CD4-positive, alpha-beta T cell treated with Interleukin-10 for 1 hour (primary cell): ENCODE measurements at places on chromosomes 5 and 9.

DNA sequence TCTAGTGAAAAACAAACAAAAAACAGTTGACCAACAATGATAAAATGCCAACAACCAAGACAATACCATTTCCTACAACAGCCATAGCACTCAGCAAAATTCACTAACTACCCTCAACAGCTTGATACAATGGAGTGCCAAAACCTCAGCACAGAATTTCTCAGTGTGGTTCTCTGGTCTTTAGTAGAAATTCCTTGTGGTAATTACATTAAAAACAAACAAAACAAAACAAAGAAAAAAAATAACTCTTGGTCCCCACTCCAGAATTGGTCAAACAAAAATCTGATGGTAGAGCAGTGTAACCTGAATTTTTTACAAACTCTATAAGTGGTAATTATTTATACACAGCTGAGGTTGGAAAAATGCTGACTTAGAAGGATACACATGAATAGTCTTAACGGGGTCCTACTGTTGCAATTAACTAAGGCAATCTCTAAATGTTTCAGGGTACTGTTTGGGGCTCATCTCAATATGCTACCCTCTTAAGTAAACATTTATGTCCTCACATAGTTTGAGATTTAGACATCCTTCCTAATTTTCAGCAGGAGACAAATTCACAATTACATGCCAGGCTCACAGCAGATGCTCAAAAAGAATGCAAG is 13.8 kb downstream of the CSNK1A1 start:
- no peak for DNase-seq

DNA sequence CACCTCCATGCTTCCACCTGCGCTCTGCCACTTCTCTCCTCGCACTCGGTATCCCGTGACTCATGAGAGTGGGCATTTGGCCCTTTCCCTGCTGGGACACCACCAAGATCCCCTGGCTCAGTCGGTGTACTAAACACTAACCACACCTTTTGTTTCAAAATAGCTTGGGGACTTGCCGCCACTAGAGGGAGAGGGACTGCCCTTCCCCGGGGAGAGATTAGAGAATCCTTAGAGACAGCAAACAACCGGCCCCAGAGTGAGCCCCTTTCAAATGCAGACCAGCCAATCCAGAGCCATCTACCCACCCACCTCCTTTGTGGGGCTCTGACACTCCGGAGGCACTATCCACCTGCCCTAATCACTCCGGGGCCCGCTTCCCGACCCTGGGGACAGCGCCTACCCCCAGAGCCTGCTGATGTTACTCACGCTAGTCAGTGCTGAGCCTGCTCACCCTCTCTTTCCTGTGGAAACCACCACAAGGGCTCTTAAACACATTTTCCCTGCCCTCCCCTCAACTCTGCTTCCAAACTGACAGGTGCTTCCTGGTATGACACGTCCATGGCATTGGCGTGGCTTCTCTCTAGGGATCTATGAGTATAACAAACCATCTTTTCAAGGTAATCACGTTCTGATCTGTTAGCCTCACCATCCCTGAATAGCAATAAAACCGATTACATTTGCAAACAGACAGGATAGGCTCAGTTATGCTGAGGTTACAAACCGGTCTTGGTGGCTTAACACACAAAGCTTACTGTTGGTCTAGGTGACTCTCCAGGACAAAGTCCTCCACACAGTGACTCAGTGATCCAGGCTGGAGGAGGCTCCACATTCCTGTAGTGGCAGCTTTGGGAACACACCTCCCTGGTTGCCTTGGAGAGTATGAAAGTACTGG is 180.1 kb upstream of the MVB12B start:
- DNase-seq = peak; percentile 5

GRCh38 chr9:109010746-109011145 is 2.6 kb downstream of the CTNNAL1 start:
- DNase-seq = peak; percentile 54

- no peak for DNase-seq
Observed at GRCh38 chr5:127019928-127020327, 10.4 kb downstream of the MARCHF3 start.

DNA sequence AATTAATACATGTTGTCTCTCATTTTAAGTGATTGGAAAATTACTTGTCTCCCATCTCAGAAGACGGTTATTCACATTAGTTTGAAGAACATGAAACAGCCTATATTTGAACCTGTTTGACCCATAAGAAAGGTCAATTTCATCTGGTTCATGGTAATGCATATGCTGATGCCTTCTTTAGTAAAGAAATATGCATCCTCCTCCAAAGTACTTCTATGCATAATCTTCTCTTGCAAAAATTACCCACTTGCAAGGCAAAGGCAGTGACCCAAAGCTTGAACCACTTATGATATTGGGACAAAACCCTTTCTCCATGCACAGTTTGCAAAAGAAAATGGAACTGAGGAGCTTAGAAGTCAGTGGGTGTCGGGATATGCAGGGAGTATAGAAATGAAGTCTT is 65.4 kb upstream of the IRX1 start:
- DNase-seq = no peak

GRCh38 chr5:82912462-82912861 is 164.7 kb downstream of the TMEM167A start:
- DNase-seq = no peak
